Stimulated activated CD8-positive, alpha-beta memory T cell treated with anti-CD3 and anti-CD28 coated beads, Interleukin-2, amount 100 ng/mL, for 48 hours (primary cell): ENCODE measurements at places on chromosomes 3 and 15.

DNA sequence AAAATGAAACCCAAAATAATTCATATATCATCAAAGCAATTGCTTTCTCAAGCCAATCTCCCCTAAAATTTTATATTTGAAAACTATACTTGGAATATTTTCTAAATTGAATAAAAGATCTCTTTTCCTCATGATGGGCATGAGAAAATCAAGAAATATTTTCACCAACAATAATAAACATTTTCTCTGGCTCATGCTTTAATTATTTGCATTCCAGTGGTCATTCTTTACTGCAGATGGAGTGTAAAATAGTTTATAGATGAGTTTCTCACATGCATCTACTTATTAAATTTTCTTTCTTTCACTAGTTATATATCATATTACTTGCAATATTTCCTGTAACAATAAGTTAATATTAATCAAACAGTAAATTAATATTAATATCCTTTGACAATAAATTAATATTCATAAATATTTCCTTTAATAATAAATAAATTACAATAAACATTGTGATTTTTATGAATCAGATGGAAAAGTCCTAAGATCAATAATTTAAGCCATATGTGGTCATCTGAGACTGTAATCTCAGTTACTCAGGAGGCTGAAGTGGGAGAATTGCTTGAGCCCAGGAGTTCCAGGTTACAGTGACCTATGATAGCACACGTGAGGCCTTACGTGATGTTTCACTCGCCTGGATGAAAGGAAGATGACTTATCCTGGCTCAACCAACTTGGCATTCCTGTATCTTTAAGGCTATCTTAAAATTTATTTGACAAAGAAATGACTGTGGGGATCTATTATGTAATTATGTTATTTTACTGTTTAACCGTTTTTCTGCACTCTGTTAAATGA, 958.8 kb downstream of the ZPLD1 start:
- no peak for DNase-seq

DNA sequence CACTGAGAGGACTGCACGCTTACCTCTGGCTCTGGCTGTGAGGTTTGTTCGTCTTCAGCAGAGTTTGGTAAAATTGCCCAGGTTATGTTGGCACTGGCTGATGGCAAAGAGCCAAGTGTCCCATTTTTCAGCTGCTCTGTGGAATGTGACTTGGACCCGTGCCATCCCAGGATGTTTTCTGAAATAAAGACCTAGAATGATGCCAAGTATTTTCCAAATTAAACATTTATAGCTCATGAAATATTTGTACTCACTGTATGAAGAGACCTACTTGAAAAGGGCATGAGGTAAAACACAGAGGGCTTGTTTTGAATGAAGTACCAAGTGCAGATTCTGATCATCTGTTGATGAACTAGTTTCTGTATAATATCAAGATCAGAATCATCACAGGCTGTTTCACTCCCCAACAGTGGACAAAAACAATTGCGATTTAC, 200.5 kb downstream of the STT3B start:
- DNase-seq, result no peak

GRCh38 chr3:33718595-33718907, 497 bp upstream of the CLASP2 start:
- no peak for DNase-seq

GRCh38 chr3:7195934-7196333, 335.0 kb downstream of the GRM7 start:
- no peak for DNase-seq

DNA sequence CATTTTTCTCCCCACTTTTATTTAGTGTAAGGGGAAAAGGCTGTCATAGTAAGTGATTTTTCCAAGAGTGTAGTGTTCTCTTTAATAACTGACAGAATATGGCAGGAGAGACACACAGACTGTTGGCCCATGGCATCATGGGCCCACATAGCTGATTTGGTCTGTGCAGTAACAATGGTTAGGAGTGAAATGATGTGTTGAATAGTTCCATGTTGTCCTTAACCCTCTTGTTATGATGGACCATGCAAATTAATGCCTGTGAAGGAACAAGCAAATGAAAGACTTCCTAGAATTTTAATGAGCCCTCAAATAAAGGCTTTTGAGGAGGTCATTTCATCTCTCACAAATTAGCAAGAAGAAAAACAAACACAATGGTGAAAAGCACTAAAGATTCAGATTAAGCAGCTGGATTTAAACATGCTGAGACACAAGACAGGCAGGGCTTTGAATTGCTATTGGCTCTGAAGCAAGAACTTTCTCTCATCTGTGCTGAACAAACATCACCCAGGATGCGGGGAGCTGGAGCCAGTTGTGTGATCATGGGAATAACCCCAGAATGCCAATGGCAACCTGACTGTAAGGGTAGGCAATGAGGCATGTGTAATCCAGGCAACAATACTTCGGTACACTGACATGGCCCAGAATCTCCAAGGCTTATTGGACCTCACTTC, 136.7 kb upstream of the VEPH1 start:
- DNase-seq, result no peak

DNA sequence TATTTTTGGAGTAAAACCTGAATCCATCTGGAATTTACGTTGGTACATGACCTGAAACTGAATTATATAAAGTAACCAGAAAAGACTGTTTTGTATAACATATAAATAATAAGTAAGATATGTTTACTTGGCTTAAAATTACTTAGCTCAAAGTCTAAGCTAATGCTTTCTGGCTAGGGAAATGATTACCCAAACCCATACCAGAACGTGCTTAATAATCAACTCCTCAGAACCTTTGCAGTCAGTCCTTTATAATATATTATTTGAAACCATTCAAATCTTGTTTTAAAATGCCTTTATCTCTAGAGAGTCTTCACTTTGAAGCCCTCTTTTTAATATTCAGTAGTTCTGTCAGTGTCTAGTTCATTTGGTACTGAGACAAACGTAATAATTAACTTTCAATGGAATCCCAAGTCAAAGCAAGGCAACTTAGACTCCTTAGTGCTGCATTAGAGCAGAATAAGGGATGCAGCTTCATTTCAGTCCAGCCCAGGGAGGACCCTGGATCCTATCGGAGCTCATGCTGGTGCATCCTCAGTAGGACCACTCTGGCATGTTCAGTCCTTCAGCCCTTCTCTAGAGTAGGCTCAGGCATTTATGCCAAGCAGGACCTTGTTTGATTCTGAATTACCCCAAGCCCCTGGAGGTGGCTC, 81.6 kb downstream of the MME start:
- DNase-seq, result no peak

DNA sequence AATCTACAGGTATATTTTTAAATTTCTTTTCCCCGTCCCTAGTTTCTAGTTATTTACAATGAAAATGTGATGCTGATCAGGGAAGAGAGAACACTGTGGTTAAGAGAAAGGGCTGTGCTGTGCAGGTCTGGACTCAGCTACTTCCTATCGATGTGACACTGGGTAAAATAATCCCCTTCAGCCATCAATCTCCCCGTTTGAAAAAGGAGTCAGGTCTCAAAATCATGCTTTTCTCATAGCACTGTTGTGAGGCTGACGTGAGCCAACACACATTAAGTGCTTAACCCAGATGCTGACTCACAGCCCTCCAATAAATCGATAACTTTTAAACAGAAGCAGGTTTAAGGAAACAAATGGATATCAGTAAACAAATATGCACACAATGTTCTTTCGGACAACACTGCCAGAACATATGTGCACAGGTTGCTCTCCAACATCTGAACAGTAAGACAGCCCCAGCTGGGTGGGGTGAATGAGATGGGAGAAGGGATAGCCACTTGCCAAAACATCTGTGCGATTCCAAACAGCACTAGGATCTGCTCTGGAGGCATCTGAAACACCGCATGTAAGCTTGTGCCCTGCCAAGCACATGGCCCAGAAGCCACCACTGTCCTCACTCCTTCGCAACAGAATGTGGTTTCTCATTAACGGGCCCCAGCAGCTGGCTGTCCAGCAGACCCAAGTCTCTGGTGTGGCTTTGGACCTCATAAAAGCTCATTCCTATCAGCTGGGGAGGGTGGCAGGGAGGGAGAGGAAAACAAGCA, 143.2 kb upstream of the PRICKLE2 start:
- no peak for DNase-seq

GRCh38 chr3:29332195-29332637, 51.3 kb downstream of the RBMS3 start:
- DNase-seq, result no peak

DNA sequence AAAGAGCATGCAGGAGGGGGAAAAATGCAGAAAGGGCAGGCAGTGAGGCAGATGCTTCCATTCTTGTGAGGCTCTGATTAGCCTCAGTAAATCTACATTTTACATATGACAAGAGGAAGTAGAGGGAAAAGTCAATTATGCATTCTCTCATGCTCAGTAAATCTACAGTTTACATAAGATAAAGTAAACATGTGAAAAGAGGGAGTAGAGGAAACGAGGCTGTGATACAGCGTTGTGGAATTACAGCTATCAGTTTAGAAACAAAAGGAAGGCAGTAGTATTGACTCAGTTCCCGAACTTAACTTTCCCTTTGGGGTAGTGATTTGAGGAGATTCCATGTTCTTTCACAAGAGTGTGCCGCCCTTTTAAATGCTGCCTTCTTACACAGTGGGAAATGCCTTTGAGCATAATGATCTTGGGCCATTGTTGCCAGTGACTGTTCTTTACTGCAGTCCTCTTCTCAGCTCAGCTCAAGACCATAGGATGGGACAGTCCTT, 39.3 kb downstream of the OSTN start:
- no peak for DNase-seq

DNA sequence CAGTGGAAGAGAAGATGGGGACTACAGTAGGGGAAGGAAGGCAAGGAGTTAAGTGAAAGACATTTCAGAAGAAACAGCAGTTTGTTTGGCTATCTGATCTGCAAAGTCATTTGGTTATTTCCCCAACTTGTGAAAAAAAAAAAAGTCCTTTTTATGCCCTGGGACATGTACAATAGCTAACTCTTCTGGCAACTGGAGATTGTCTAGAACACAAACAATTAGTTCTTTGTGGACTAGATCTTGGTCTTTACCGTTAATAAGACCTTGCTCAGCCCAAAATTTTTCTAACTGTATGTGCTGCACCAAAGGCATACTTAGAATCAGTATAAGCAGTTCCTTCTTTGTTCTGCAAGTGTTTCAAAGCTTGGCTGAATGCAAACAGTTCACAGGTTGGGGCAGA, 103.5 kb upstream of the NECTIN3 start:
- no peak for DNase-seq

- no peak for DNase-seq
Observed at GRCh38 chr15:65789759-65790425, 2.2 kb downstream of the DENND4A start.

- no peak for DNase-seq
Observed at GRCh38 chr3:13829311-13829710, 50.6 kb downstream of the WNT7A start.

- no peak for DNase-seq
Observed at GRCh38 chr15:93029836-93030429, 59.1 kb downstream of the RGMA start.

- DNase-seq, result no peak
Observed at GRCh38 chr15:50751394-50751793, 14.1 kb downstream of the SPPL2A start.

DNA sequence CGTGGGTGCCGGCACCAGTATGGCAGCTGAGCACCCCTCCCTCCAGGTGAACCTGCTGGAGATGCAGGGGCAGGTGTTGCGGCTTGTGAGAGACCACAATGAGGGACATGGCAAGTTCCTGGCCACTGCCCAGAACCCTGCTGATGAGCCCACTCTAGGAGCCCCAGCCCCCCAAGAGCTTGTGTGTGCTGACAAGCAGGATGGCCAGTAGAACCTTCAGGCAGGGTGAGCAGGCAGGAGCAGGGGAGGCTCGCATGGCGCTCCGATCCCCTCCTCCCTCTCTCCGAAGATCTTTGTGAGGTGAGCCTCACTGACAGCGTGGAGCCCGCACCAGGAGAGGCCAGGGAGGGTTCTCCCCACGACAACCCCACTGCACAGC, 29.8 kb downstream of the NGRN start:
- no peak for DNase-seq

DNA sequence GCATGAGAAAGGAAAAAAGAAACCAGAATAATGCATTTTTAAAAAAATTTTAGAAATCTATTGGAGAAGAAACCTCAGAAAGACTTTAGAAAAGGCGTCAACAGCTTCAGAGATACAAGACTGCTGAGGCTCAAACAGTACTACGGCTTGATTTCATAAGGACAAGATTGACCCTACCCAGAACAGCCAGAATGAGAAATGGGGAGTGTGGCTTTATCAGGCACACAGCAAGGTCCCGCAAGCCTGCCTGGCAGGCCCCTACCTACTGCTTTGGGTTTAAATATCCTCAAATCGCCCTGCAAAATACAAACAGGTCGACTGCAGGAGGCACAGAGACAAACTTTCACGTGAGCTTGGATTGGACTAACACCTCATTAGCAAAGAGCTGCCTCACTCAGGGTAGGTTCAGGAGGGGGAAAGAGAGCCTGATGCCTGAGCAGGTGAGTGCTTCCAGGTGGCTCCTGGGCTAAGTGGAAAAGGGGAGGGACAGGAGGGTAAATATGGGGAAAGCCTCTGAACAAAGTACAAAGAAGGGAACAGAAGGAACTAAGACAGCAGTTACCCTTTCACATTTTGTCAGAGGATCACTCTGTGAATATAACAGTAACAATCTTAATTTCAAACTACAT, 87.5 kb downstream of the RORA start:
- no peak for DNase-seq

DNA sequence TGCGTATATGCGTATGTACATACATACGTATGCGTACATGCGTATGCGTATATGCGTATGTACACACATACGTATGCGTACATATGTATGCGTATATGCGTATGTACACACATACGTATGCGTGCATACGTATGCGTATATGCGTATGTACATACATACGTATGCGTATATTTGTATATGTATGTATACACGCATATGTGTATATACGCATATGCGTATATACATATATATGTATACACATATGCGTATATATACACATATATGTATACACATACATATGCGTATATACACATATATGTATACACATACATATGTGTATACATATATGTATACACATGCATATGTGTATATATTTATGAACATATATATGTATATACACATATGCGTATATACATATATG, 12.1 kb downstream of the MCTP2 start:
- DNase-seq, result no peak

DNA sequence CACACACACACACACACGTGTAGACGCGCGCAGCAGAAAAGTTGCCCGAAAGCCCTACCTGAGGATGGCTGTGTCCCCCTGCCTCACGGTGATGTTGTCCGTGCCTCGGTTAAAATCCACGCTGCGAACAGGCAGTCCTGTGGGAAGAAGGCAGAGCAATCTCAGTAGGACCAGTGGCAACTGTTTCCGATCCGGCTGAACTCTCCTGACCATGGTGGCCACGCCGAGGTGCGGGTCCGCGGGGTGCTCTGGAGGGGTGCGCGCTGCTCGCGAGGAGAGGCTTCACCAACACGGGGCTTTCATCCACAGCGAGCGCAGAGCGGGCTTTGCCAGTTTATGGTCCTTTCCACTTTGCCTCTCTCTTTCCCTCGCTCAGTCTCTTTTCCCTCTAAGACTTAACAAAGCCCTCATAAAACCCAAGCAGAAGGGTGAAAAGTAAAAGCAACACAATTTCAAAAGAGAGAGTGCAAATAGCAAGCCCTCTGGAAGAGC, 422 bp downstream of the LSAMP start:
- no peak for DNase-seq

- DNase-seq, result no peak
Observed at GRCh38 chr15:81372575-81372974, 1.4 kb downstream of the TMC3 start.

- no peak for DNase-seq
Observed at GRCh38 chr3:13513051-13513912, 33.2 kb downstream of the HDAC11 start.
